ENCODE measurements at places on chromosomes 16 and 17.

DNA sequence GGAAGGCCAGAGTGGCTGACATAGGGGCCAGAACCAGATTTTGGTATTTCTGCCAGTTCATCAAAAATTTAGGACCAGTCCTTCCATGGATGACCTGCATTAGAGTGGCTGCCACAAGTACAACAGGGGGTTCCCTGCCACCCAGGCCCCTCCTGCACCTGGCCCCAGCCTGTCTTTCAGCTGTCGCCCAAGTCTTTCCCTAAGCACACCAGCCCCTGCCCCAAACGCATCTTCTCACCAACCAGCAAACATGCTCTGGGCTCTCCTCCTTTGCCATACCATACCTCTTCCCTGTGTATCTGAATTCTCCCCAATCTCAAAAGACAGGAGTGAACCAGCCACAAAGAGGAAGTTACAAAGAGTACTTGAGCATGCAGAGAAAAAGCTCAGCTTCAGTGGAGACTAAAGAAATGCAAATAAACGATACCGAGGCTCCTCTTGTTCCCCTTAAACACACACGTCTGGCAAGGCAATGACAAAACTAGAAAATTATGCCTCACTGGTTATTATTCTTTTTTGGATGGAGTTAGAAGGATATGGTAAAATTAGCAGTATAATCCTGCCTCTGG, 130.6 kb downstream of the DYNLRB2 start:
- DNase-seq, result no peak

- DNase-seq, result no peak
These were observed 73.0 kb downstream of the HS3ST2 start for GRCh38 chr16:22886927-22887326.

DNA sequence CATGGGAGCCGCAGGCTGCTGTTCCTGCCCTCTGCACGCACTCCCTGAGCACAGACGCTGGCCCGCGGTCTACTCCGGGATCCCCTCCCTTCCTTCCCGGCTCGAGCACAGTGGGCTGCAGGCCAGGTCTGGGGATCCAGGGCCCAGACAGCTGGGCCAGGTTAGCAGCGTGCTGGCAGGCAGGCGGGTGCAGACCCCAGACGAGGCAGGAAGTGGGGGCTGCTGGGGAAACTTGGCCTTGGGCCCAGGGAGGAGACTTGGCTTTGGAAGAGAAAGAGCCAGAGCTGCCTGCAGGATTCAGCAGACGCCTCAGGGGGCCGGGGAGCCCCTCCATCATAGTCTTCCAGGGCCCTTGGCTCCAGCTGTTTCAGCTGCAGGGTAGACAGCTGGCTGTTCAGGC, 30.2 kb upstream of the ABCC3 start:
- peak; percentile 67 for DNase-seq

- no peak for DNase-seq
These were observed 101.1 kb upstream of the CCL2 start for GRCh38 chr17:34153991-34154390.

DNA sequence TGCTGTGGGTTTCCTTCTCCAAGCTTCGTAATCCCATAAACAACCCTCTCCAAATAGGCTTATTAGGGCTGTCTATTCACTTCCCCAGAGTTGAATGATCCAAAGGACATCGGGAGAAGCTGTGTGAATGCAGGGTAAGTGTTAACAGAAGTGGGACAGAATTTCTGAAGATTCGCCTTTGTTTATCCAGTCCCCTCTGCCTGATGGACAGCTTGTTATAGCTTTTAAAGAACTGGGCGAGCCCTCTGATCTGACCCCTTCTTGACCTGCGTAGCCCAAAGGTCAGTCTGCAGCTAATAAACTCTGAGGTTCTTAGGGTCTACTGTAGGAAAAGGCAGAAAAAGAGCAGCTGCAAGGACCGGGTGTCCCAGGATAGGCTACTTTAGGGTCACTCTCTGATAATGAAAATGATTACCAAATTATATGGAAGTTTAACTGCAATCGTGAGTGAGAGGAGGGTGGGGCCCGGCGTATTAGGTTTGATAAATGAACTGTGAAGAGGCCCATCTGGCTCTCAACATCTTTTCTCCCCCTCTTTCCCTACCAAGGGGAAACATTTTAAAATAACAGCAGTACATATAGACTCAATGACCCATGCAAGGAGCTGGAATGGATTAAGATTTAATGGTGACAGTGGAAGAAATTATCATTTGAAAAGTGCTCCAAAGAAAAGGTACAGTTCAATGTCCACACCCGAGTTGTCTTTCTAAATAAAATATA, 233.4 kb downstream of the FTO start:
- no peak for DNase-seq

Data from NCI-H2081 (cell line).